ENCODE measurements at places on chromosomes 11 and 22.
A peak's percentile ranks its signal among the peaks of the same experiment; 100 is the strongest.

DNA sequence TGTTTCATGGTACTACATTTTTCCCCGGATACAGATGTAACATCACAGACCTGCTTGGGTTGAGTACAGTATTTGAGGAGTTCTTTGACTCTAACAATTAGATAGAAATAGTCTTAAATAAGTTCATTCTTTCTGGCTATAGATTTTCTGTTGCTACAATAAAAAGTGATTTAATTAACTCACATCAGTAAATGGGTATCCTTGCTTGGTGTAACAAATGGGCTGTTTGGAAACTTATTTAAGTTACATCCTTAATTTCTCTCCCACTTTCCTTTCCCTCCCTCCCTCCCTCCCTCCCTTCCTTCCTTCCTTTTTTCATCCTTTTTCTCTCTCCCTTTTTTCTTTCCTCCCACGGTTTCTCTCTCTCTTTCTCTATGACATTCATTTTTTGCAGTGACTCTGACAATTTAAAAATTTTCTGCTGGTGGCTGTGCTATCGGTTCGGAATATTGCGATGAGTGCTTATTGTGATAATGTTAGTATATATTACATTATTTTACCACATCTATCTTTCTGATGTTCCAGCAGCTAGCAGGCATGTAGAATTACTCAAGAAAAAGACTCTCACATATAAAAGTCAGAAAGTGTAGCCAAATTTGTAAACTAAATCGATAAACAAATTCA is 3.2 kb downstream of the OR51F1 start:
- no peak for DNase-seq

DNA sequence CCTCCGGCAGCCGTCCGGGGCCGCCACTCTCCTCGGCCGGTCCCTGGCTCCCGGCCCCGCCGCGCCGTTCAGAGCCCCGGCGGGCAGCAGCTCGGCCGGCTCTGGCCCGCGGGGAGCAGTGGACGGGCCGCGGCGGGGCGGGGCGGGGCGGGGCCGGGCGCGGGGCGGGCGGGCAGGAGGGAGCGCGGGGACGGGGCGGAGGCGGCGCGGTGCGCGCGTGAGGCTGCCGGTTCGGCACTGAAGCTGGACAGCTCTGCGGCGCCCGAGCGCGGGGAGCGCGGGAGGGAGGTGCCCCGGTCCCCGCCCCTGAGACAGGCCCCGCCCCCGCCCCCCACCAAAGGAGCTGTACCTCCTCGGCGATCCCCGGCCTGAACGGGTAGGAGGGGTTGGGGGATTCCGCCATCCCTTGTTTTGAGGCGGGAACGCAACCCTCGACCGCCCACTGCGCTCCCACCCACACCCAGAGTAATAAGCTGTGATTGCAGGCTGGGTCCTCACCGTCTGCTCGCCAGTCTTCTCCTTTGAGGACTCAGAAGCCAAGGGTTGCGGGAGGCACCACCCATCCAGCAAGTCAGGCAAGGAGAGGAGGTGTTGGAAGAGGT is at the start of gene DRD2:
TSS of gene DRD2 (minus strand) at position 239 of the 602 bp plus-strand sequence. CDS start 50,747 bp downstream, outside the sequence.
- no peak for DNase-seq

- no peak for DNase-seq
These were observed 18.3 kb upstream of the GALNT18 start for GRCh38 chr11:11640152-11640551.

DNA sequence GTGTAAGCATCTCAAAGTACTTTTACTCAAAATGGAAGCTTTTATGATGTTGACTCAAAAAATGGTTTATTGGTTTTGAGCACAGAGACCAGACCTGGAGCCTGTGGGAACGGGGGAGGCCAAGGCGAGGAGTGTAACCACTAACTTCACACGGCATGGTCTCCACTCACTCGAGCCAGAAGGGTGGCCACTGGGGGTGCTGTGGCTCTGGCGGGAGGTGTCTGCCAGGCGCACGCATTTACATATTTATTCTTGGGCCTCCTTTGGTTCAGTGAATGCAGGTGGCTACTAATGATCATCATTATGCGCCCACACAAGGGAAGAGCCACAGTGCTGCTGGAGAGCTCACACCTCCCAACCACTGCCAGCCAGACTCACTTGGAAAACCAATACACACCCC is 64.6 kb downstream of the FLRT1 start:
- no peak for DNase-seq

GRCh38 chr11:117830674-117831351 is 6.3 kb upstream of the FXYD2 start:
- no peak for DNase-seq

GRCh38 chr11:86251345-86251744 is 6.8 kb downstream of the EED start:
- no peak for DNase-seq

DNA sequence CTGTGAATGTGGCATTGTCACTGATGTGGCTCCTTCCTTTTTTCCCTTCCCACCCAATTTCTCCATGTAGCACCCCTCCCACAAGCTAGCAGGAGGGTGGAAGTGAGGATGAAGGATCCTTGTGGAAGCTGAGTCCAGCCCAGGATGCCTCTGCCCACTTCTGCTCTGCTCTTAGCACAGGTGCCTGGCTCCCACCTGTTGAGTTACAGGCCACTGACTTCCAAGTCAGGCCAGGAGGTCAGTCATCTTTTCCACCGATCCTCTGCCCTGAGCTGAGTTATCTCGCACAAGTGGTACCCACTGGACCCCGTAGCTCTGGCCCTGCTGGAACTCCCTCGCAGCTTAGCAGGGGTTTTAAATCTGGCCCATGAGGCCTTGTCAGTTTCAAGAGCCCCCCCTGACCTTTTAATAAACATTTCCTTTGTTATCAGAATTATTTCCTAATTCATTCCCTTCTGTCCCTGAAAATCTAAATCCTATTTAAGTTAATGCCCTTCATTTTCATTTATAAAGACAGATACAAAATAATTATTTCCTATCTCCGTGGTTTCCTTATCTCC is 125.3 kb upstream of the CADM1 start:
- no peak for DNase-seq

GRCh38 chr11:18958221-18958910 is 19.2 kb upstream of the MRGPRX1 start:
- DNase-seq = no peak

GRCh38 chr11:113778111-113778910 is 1.3 kb upstream of the CLDN25 start:
- DNase-seq = peak; percentile 4

- DNase-seq = peak; percentile 51
These were observed 548 bp downstream of the FDXACB1 start for GRCh38 chr11:111878385-111878848.

DNA sequence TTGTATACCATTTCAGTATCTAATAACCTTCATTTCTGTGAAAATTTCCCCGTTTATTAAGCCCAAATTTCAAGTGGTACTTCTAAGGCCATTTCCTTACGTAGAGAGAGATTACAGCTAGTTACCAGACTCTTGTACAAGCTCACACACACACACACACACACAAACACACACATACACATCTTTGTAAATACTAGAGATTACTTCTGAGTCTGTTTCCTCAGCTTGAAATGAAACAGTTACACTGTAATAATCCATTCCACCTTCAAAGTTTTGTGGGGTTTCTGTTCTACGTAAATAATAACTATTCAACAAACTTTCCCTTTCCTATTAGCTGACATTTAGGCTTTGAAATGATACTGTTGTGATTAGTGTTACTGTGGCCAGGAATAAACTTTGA is 6.2 kb downstream of the POGLUT3 start:
- DNase-seq = no peak

DNA sequence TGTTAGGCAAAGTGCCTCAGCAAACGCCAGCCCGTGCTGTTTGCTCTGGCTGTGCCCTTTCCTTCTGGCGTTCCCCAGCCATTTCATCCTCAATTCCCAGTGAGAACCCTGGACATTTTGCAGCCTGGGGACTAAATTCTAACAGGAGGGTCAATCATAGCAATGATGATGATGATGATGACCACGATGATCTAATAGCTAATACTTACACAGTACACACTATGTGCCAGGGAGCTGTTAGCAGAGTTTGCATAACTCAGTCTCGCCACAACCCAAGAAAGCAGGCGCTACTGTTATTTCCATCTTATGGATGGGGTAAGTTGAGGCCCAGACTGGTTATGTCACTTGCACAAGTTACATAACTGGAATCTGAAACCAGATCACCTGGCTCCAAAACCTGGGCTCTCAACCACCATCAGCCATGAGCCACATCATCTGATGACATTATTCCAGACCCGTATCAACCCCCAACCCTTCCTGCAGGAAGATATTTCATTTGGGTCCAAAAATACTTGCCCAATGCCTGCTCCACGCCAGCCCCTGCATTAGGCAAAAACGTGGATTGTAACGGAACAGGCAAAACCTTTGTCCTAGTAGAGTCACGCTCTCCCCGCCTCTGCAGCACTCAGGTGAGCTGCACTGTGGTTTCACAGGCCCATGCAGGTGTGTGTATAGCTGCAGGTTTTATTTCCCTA is 132.6 kb upstream of the SERPIND1 start:
- no peak for DNase-seq

DNA sequence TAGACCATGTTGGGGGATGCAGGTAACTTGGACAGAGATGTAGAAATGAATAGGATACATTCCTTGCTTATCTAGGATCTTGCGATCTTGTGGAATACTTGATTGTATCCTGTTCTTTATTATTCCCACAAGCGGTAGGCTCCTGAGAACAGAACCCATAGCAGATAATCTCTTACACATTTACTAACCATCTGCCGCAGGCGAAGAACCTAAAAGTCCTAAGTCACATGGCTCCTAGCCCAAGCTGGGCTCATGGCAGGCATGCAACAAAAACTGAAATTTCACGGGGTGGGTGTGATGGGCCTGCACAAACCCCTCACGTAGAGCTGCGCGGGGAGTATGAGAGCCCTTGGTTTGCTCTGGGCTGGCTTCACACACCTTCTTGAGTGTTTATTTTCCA is 177.4 kb upstream of the NECTIN1 start:
- no peak for DNase-seq

GRCh38 chr22:37186228-37186996 is 1.6 kb downstream of the C1QTNF6 start:
- DNase-seq = no peak

DNA sequence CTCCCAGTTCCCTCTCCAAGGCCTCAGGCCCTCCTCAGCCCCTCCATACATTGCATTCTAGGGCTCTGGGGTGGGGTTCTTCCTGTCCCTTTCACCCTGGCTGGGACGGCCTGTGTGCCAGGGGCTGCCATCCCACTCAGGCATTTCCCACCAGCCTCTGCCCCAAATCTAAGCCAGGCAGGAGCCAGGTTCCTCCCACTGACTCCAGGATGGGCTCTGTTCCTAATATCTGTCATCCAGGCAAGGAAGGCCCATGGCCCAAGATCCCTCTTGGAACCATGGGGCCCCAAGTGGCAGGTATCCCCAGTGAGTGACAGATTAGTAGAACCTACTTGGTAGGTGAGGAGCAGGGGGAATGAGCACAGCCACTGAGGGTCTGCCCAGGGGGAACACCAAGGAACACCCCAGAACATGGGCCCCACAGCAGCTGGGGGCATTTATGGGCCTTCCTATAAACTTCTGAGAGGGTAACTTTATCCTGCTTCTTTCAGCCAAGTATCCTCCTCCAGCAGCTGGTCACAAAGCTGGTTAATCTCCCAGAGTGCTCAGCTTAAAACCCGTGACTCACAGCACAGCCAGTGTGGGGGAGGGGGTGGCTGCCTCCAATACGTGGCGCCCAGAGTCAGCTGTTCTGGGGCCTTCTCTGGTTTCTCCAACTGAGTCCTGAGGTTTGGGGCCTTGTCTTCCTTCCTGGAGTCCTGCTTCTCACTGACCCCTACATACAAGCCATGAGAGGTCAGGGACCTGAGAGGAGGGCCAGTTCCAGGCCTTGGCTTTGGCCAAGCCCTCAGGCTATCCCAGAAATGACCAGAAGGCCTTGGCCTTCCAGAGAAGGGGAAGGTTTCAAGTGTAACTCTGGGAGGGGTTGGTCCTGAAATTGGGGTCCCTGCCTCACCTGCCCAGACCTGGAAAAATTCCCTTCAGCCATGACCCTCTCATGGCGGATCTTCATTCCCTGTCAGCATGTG is 19.9 kb upstream of the MYOD1 start:
- DNase-seq = no peak

DNA sequence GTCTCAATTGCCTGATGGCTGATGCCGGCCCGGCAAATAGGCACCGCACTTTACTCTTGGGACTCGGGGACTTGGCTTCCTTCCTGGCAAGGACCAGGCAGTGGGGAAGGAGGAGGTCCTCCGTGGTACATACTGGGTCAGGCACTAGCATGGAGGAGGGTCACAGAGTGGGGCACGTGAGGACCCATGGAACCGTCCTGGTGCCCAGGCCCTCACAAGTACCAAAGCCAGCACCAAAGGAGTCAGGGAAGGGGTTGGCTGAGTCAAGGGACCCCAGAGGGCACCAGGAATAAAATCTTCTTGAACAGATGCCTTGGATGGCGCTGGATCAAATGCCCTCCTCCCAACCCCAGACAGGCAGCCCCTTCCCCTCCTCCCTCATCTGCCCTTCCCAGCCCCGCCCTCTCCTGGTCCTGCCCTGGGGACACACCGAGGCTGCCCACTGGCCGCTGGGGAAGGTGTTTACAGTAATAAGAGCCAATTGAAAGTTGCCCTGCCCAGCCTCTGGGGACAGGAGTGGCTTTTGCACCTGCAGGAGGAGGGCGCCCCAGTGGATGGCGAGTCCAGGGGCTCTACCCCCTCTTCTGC is 5.6 kb upstream of the CARNS1 start:
- no peak for DNase-seq

- no peak for DNase-seq
These were observed 77.9 kb upstream of the TIMP3 start for GRCh38 chr22:32723643-32724042.

- DNase-seq = no peak
These were observed 26.1 kb downstream of the RNF214 start for GRCh38 chr11:117258576-117258975.

- DNase-seq = no peak
These were observed 1.3 kb downstream of the WEE1 start for GRCh38 chr11:9574622-9575259.

DNA sequence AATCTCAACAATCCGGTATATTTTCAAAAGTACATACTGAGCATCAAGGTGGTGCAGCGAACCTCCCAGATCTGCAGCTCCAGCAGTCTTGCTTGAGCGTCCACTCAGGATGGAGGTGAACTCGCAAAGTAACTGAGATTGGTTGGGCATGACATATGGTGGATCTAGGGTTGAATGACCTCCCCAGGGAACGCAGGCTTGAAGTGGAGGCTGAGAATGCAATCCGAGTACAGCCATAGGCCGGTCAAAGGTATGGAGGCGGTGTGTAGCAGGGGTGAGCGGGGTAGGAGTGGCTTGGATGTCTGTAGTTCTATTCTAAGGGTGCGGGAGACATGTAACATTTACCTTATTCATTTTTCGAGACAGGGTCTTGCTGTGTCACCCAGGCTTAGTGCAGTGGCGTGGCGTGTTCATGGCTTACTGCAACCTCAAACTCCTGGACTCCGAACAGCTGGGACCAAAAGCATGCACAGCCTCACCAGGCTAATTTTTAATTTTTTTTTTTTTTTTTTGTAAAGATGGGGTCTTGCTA is 631 bp upstream of the C22orf39 start:
- DNase-seq = no peak

GRCh38 chr22:40922484-40923303 is 28.5 kb upstream of the RBX1 start:
- no peak for DNase-seq

Measured in caudate nucleus (tissue), 63 donors.